ENCODE measurements at places on chromosomes 11 and 22. TPM values are rescaled to one million over a fixed set of nuclear protein-coding genes. Genes with fewer than 3 reads are reported as not detected.

- no peak for DNase-seq
These were observed 328.2 kb downstream of the TTC28 start for GRCh38 chr22:28351476-28351875.

GRCh38 chr11:65440831-65441499 lies 18.4 kb downstream of the NEAT1 start:
- peak; percentile 23 for DNase-seq

DNA sequence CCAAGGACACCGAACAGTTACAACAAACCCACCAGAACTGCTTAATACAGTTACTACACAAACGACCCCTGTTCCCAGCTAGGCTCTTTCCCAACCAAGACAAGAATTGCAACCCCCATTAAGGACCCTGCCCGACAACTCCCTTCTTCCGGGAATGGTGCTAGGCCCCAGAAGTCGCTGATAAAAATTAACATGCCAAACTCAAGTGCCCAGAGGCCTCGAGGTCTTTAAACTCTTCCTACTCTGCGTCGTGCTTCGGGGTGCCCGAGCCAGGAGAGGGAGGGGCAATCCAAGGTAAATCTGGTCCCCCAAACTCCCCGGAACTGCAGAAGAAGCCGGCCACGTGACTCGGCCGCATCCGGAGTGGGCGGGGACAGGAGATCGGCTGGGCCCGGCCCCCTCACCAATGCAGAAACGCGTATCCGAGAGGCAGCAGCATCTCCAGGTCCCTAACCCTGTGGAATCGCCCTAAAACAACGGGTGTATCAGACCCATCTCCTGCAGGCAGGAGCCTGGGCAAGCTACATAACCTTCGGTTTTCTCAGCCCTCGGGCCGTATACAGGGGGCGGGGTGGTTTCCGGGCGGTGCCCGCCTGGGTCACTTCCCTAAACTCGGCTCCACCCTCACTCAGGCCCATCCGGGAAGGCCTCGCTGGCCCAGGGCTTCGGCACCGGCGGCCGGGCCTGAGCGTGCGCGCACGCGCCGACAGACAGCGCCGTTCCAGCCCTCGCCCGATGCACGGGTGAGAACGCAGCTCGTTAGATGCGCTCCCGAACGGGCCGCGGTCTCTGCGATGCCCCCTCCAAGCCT lies 1.1 kb downstream of the CFL1 start:
- peak; percentile 80 for DNase-seq

GRCh38 chr11:100760744-100761143 lies 73.7 kb downstream of the ARHGAP42 start:
- no peak for DNase-seq

- DNase-seq: no peak
These were observed 127.6 kb upstream of the TEAD1 start for GRCh38 chr11:12546660-12547059.

DNA sequence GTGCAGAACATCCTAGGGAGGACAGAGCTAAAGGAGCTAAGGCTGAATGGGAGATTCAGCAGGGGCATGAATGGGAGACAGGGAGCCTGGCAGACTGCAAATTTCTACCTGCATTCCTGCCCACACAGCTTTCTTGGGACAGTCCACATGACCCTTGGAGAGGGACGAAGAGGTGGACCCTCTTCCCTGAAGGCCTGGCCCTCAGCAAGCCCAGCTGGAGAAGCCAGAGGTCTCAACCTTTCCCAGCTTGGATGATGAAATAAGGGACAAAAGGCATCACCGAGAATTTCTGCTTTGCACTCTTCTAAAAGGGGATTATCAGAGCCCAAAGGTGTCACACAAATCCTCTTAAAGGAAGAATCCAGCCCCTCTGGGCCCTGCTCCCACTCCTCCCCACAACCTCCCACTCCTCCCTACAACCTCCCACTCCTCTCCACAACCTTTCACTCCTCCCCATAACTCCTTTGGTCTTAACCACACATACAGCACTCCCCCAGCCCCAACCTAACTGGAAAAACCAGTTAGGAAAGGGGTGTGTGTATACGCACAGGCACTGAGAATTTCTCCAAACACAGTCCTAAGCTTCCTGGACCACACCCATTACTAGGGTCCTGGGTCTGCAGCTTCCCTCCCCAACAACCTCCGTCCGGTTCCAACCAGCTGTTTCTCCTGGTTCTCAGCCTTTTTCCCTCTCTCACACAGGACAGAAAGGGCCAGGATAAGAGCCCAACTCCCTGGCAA lies 38.4 kb downstream of the RPL27A start:
- no peak for DNase-seq

GRCh38 chr11:23315286-23315685 lies 455.0 kb upstream of the CCDC179 start:
- no peak for DNase-seq

DNA sequence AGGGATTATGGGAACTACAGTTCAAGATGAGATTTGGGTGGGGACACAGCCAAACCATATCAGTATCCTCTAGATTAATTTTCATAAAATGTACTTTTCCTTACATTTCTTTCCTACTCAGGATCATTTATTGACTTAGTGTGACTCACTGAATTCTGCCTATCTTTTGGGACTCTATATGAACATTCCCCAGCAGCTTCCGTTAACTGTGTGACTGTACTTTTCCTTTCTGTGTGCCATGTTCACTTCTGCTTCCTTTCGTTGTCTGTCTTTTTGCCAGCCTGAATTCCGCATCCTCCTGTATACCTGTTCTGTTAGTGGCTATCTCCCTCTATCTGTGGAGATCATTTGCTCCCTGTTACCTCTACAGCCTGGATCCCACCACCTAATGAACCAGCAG lies 48.8 kb downstream of the SPECC1L start:
- DNase-seq: no peak

GRCh38 chr11:96161307-96162089 lies 181.5 kb downstream of the MAML2 start:
- no peak for DNase-seq

GRCh38 chr11:11976481-11977127 lies 31.8 kb downstream of the DKK3 start:
- no peak for DNase-seq

GRCh38 chr11:40642284-40642683 lies 817.2 kb downstream of the LRRC4C start:
- DNase-seq: no peak

- DNase-seq: peak; percentile 7
These were observed 42.9 kb downstream of the QSER1 start for GRCh38 chr11:32935462-32936029.

DNA sequence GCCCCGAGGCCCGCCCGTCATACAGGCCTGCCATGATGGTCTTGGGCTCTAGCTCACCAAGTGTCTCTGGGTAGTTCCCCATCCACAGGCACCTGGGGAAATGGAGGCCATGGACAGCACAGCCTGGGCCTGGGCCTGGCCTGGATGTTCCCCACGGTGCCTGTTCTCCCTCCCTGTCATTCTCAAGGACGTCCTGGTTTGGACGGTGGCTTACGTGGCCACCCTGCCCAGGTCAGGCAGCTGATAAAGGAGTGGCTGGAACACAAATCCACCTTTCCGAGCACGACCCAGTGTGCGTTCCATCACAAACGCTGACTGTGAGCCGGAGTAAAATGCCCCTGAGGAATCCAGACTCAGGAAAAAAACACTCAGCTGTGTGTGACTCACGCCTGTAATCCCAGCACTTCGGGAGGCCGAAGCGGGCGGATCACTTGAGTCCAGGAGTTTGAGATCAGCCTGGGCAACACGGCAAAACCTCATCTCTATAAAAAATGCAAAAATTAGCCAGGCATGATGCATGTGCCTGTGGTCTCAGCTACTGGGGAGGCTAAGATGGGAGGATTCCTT lies 41.2 kb upstream of the TESMIN start:
- DNase-seq: no peak

GRCh38 chr11:63244862-63245261 lies 1.5 kb upstream of the SLC22A25 start:
- DNase-seq: no peak

GRCh38 chr22:29328566-29329500 lies 13.3 kb upstream of the RASL10A start:
- no peak for DNase-seq

GRCh38 chr22:35496768-35497312 lies 43.8 kb upstream of the RASD2 start:
- DNase-seq: no peak

- no peak for DNase-seq
These were observed 13.5 kb upstream of the MUC6 start for GRCh38 chr11:1049911-1050580.

DNA sequence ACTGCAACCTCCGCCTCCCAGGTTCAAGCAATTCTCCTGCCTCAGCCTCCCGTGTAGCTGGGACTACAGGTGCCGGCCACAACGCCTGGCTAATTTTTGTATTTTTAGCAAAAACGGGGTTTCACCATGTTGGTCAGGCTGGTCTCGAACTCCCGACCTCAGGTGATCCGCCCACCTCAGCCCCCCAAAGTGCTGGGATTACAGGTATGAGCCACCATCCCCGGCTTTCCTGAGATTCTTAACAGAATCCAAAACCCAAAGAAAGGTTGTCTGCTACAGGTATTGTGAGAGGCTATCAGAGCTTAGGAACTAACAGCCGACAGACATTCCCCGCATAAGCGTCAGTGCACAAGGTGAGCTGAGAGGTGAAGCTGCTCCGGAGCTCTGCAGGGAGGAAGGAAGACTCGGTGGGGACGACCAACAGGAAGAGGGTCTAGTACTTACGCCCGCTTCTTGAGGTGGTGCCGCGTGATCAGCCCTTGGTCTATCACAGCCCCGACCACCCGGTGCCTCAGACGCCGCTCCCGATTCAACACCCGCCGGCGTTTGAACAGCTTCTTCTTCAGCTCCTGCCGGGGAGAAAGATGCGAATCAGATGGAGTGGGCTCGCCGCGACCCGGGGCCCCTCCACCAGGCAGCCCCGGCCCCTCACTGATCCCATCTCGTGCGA lies 470 bp downstream of the C11orf98 start:
- peak; percentile 78 for DNase-seq

GRCh38 chr11:117126223-117126965 lies 17.7 kb upstream of the PAFAH1B2 start:
- no peak for DNase-seq

DNA sequence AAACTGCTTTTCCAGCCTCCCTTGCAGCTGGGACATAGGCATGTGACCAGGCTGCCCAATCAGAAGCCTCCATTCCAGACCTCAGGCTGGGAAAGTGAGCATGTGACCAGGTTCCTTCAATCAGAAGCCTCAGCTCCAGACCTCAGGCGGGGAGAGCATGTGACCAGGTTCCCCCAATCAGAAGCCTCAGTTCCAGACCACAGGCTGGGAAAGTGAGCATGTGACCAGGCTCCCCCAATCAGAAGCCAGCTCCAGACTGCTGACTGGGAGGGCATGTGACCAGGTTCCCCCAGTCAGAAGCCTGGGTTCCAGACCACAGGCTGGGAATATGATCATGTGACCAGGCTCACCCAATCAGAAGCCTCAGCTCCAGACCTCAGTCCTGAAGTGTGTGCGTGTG lies 11.7 kb upstream of the IL2RB start:
- DNase-seq: peak; percentile 51

GRCh38 chr11:93330446-93330984 lies at the start of gene DEUP1:
TSS of gene DEUP1 (plus strand) at chr11:93330742. CDS start at chr11:93332260, 1,518 bp downstream.
- no peak for DNase-seq

DNA sequence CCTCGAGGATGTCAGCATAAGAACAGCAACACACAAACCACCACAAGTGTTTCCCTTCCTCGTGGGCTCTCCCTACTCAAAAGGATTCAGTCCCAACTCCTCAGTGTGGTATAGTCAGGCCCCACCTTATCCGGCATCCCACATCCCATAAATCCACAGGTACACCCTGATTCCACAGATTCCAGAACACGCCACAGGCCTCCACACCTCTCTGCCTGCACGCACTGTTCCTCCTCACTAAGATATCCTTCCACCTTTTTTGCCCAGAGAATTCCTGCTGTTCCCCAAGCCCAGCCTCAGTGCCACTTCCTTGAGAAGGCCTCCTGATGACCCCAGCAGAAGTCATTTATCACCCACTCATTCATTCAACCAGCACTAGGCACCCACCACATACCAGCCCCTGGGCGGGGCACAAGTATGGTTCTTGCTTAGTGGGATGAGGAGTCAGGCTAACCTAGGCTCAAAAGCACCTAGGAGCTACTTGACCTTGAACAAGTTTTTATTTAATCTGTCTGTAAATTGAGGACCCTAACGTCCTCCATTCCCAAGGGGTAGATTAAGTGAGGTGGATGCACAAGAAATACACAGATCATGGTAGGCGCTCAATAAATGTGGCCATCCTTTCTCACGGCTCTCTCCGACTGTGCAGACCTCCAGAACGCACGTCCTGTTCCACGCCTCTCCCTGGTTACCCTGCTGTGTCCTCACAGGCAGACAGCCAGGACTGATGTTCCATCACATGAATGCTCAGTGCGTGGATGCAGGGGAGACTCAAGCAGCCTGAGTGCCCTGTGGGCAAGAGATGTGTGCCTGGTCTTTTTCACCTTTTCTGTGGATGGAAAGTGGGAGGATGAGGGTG lies 2.1 kb upstream of the KCNJ4 start:
- DNase-seq: no peak

DNA sequence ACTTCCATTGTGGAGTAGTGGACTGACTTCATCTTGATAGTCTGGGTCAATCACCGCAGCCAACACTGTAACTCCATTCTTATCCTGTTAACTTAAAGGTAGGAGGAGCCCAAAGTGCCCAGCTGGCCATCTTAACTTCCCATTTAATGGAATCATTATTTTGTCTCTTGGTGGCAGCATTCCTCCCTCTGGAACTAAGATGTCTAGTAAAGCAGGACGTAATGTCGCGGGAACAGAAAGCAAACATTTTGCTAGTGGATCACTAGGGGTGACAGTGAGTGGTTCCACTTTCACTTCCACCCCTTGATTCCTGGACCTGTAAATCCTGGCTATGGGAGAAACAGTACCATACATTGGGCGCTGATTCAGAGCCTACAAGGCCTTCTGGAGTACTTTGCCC lies 71.4 kb downstream of the GAB4 start:
- no peak for DNase-seq

- no peak for DNase-seq
These were observed 36.0 kb upstream of the OLFML1 start for GRCh38 chr11:7449211-7449840.

DNA sequence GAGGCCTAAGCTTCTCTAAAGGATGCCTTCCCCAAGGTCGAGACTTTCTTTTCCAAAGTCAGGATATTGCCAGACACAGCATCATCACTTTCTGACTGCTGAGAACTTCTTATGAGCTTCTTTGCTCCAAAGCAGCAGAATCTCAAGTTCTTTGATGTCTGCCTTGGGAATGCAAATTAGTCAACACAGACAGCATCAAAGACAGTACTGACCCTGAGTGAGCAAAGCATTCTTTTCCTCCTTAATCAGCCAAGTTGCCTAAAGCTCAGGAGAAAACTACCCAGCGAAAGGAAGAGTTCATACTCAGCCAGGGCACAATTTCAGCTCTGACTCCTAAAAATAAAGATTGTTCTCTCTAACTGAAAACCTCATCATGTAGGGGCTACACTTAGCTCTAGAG lies 98.0 kb downstream of the SLC36A4 start:
- no peak for DNase-seq

The OTUB1 gene
- 82.4 TPM for total RNA-seq

The XKR3 gene
- not detected for total RNA-seq

The NRIP3 gene
- total RNA-seq: 4.6 TPM

The TRIM29 gene
- not detected for total RNA-seq

The RFPL2 gene
- 0.14 TPM for total RNA-seq

The GPR83 gene
- 0.26 TPM for total RNA-seq

The MMP7 gene
- not detected for total RNA-seq

The MEI1 gene
- total RNA-seq: 75.6 TPM

The MS4A15 gene
- total RNA-seq: not detected

The GAB2 gene
- 4.3 TPM for total RNA-seq

The PPP6R3 gene
- 148 TPM for total RNA-seq

The JAM3 gene
- total RNA-seq: 2.1 TPM
